ENCODE measurements at places on chromosomes 12 and 14. TPM values are rescaled to one million over a fixed set of nuclear protein-coding genes. Genes with fewer than 3 reads are reported as not detected.

DNA sequence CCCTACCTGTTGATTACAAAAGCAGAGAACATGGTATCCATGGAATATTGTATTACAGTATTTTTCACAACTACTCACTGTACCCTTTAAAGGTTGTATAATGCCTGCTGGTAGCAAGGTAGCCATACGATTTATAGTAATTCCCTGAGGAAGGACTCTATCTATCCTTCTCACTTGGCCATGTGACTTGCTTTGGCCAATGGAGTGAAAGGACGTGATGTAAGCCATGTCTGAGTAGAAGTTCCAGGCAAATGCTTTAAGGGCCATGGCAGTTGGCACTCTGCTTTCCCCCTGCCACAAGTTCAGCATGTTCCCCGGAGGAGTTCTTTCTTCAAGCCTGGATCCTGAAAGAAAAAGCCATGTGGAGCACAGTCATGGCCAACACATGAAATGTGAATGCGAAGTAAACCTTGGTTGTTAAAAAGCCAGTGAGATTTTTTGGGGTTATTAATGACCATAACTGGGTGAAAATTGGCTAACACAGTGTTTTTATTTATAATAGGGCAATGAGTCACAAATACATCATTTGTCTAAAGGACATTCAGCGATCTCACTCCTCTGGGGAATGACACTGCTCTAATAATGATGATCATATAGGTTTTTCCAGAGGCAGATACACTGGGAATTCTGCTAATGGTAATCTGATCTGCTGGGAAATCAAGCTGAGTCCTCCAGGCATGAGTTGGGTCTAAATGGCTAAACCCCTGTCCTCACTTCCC lies 67.4 kb upstream of the SLC38A2 start:
- no peak for DNase-seq

DNA sequence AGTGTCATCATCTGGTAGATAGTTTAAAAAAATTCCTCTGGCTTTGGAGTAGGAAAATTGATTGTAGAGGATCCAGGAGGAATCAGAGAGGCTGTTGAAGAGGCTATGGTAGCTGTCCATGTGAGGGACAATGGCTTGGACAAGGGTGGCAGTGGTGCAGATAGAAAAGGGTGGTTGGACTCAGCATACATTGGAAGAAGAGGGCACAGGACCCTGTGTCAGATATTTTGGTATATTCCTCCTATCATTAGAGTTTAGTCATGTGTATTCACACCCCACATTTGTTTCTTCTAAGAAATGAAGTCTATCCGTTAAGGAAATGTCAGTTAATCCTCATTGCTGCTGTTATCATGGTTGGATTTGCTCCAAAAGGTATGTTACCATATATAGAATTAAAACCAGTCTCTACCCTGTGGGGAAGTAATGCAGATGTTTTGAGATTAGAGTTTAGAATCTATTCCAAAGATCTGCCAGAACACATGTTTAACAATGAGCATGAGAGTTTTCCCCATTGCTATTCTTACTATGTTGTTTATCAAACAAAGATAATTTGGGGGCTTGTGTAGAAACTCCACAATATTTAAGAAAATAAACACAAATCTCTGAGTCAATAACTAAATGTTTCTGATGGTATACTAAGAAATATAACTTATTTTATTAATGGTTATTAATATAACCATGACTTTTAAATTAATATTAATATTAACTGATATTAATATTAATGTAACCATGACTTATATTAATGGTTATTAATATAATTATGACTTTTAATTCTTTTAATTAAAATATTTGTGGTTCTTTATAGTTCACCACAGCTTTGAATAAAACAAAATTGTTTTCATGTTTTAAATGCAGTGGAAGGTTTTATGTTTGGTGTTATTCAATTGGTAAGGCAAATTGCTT lies 80.9 kb downstream of the CRADD start:
- no peak for DNase-seq

DNA sequence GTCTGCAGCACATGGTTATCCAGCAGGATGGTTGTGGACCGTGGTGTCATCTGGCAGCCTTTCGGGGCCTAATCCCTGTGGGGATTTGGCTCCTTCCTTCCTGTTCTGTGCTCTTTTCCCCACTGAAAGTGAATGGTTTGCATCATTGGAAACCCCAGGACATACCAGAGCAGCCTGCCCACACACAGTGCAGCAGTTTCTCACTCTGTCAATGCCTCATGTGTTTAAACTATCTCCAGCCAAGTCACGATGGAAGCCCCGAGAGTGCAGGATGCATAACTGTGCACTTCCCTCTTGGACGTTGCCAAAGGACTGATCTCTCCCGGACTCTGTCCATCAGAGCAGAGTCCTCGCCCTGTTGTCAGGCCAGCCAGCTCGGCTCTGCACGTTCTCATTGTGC lies 29.0 kb upstream of the AMN start:
- DNase-seq, result peak; percentile 79

DNA sequence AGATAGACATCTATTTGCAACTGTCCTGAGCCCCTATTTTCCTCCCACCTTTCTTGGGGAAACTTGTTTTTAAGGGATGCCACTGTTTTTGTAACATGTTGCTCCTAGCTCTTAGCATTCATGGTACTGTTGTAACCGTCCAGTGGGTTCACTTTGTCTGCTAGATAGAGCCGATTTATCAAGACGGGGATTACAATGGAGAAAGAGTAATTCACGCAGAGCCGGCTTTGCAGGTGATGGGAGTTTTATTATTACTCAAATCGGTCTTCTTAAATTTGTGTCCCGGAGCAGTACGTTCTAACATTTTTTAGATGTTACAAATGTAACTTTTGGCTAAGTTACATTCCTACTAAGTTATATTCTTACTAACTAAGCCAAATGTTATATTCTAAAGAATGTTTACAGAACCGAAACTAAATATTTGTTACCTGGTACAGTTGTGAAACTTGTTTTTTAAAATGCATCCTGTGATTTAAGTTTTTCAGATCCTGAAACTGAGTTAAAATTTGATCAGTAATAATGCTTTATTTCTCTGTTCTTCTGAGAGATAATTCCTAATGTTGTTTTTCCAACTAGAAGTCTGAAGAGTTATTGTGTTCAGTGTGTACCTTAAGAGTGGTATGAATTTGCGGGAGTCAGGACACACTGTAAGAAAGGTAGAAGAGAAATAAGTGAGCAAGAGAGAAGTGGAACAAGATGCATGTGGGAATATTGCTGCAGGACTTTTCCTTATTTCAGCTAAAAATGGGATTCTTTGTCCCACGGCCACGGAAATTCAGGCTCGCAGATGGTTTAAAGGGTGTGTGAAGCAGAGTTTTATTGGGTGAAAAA lies 20.6 kb upstream of the CLEC2D start:
- no peak for DNase-seq

The RBP5 gene
- 0.18 TPM for polyA plus RNA-seq

The PDZRN4 gene
- polyA plus RNA-seq, result 0.39 TPM

DNA sequence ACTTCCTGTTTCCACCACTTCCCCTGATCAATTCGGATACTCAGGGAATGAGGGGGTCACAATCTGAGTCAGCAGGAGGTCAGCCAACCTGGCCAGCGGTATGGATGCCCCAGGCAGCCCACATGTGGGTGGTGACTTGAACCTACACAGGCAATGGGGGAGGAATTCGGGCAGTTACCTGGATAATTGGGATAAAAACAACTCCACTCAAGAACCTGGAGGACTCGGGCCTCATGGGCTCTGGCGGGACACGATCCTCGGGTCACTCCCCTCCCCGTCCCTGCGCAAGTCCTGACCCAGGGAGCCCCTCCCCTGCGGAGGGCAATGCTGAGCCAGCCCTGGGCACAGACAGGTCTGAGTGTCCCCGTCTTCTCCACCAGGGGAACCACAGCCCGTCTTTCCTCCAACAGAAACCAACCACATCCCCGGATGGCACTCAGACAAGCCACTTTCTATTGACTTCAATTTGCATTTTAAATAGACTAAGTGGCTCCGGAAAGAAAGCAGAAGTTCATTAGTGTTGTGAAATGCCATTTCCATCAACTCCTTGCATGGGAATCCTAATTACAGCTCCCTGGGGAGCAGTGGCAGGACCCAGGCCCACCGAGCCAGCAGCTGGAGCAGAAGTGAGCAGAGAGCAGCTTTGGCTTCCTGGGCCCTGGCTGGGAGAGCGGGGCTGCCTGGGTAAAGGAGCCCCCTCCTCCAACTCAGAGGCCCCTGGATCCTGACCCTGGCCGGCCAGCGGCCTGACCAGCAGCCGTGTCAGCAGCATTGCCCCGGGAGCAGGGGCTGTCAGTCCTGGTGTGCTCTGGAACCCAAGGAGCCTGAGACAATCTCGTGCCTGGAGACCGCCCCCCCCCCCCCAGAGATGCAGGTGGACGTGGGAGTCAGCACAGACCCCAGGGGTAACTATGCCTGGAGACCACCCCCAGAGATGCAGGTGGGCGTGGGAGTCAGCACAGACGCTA lies 374.1 kb downstream of the ADGRD1 start:
- DNase-seq, result no peak

The GDF3 gene
- polyA plus RNA-seq, result 0.37 TPM

- DNase-seq, result no peak
Observed at GRCh38 chr14:57295239-57295638, 26.5 kb downstream of the AP5M1 start.

The KRT2 gene
- not detected for polyA plus RNA-seq

The ATXN7L3B gene
- polyA plus RNA-seq, result 14.4 TPM

The AJUBA gene
- polyA plus RNA-seq, result 0.65 TPM

GRCh38 chr14:77485256-77485655 lies 13.4 kb downstream of the ISM2 start:
- no peak for DNase-seq

DNA sequence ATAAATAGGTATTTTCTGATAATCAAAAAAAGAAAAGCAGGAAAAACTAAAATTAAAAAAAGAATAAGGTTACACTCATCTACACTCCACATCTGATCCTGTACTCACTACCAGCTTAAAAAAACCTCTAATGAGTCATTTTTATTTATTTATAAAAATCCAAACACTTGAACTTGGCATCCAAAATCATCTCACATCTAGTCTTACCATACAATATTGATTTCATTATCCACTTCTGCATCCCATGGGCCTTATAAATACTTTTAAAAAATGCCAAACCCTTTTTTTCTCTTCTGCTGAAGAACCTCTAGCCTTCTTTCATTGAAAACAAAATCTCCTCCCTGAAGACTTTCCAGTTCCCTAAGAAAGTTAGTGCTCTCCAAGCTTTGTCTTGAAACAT lies 109.7 kb downstream of the TMTC3 start:
- DNase-seq, result no peak

DNA sequence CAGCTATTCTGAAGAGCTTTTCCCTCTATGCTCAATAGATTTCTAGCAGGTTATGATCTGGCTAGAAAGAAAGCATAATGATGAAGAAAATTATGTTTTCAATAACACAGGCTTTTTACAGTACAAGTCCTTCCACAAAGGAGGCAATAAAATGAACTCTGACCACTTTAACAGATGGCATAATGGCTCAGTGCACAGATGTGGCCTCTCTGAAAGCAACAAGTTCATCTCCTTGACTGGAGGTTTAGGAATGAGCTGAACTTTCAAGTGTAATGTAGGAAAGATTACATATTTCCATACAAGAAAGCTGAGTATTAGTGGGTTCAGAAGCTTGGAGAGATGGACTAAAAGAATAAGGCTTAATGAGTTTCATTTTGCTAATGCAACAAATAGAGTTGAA lies 147.4 kb downstream of the EFCAB11 start:
- DNase-seq, result no peak

DNA sequence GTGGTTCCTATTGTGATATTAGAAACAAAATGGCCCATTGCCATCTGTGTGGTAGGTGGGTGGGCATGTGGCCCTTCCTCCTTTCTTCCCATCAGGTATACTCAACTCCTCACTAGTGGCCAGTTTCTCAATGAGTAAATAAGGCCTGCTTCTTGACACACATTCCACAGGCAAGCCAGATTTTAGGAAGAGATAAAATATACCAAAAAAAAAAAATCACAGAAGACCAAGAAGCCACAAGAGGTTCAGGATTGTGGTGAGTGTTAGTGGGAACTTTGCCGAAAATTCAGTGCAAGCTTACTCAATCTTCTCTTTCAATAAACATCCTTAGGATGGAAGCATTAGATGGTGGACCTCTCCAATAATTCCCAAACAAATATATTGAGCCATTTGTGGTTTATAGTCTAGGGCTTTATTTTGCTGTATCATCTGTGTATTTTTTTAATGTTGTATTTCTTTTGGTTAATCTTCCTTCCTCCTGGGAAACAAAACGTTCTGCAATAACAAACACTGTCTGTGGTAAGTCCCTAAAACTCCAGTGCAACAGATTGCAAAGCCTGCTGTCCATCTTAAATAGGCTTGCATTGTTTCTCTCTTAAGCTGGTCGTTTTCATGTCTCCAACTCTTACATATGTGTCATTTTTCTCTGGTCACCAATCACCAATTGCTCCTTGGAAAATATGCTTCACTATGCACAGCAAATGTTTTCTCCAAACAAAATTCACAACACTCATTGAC lies 289.9 kb upstream of the KITLG start:
- DNase-seq, result no peak

DNA sequence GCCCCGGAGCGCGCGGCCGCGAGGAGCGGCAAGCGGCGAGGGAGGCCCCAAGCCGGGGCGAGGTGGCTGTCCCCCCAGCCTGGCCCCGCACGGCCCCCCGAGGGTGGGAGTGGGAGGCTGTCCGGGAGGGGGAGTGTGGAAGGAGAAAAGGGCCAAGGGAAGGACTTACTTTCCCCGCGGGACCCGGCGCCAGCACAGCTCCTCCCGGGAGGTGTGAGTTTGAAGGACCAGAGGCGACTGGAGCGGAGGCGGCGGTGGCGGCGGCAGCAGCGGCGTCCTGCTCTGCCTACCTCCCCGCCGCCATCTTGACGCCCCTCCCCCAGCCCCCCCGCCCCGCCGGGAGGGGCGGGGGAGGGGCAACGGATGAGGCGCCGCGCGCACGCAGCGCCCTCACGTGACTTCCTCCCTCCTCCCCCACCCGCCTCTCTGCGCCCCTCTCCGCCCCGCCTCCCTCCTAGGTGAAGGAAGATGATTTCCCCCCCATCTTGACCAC lies at the start of gene SBNO1:
Gene SBNO1, minus strand, starts transcription at position 316 of the 493 bp plus-strand sequence. CDS start 14,406 bp downstream, outside the sequence.
- peak; percentile 96 for DNase-seq

- DNase-seq, result no peak
Observed at GRCh38 chr12:76786986-76787385, 23.1 kb downstream of the ZDHHC17 start.

DNA sequence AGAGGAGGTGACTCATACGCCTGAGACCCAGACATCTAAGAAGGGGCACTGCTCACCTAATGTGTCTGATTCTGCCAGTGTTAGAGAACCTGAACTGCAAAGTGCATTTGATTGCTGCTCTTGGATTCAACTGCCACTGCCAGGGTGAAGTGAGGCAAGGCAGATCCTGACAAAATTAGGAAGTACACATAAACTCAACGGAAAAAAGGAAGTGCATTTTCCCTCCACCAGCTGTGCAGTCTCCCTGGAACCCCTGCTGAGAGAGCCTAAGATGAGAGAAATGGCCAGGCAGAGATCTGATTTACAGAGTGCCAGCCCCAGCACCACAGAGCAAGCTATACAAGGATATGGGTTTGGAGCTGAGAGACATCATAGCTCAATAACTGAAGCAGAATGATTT lies 215.3 kb downstream of the SEC23A start:
- DNase-seq, result no peak

The RTL1 gene
- polyA plus RNA-seq, result not detected

GRCh38 chr12:6724409-6724797 lies 557 bp downstream of the COPS7A start:
- DNase-seq, result no peak

GRCh38 chr14:38261620-38262019 lies 5.7 kb upstream of the CLEC14A start:
- no peak for DNase-seq

The TPPP2 gene
- not detected for polyA plus RNA-seq

The LMO3 gene
- 1.4 TPM for polyA plus RNA-seq

- DNase-seq, result peak; percentile 53
Observed at GRCh38 chr12:23949348-23950209, at the start of gene SOX5. TSS of gene SOX5 (minus strand) at chr12:23949670. CDS start at chr12:23949601, 69 bp downstream.

GRCh38 chr14:51396222-51396815 lies 156.3 kb downstream of the TMX1 start:
- DNase-seq, result peak; percentile 66
